T-cell (primary cell): ENCODE measurements at places on chromosomes 2 and 18.

GRCh38 chr18:63518178-63519012, 23.8 kb upstream of the SERPINB12 start:
- DNase-seq: peak; percentile 14

DNA sequence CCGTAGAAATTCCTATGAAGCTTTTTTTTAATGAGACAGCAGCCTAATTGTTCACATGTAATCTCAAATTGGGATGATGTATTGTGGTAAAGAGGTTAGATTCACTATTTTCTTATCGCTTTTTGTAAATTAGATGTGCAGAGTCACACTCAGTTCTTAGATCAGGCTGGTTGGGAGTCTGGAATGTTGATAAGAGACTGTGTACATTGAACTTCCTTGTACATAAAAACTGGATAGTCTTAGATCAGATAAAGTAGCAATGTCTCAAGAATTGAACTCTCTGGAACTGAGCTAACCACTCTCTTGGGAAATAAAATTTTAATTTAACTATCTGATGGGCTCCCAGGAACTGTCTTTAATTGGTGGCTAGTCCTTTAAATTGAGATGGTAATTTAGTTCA, 108.1 kb upstream of the MSTN start:
- DNase-seq: no peak

DNA sequence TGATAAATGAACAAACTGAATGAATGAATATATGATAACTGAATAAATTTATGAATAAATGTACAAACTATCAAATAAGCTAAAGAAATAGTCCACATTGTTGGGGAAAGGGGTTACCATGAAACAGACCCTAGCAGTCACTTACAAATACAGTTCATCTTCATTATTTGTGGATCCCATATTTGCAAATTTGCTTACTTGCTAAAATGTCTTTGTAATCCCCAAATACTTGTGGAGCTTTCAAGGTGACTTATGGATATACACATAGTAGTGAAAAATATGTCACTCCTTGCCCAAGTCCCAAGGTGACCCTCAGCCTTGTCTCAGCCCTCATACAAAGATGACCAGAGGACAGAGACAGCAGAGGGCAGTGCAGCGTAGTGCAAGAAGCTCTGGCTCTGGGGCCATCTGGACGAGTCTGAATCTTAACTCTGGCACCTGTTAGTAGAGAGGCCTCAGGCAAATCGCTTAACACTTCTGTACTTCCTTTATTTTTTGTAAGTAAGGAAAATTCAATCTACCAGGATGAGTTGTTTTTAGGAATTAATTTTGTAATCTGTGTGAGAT, 3.1 kb downstream of the PAIP2B start:
- DNase-seq: no peak

DNA sequence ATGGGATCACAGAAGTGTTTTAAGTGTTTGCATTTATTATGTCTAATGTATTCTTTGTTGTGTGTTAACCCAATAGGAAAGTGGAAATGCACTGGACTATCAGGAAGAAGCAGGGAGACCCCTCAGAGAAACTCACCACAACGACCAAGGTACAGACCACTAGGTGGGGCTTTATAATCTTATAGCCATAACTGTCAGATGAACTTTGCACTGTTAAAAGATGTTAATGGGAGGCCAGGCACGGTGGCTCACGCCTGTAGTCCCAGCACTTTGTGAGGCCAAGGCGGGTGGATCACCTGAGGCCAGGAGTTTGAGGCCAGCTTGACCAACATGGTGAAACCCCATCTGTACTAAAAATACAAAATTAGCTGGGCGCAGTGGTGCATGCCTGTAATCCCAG, 73.2 kb downstream of the SUMO1 start:
- DNase-seq: no peak

DNA sequence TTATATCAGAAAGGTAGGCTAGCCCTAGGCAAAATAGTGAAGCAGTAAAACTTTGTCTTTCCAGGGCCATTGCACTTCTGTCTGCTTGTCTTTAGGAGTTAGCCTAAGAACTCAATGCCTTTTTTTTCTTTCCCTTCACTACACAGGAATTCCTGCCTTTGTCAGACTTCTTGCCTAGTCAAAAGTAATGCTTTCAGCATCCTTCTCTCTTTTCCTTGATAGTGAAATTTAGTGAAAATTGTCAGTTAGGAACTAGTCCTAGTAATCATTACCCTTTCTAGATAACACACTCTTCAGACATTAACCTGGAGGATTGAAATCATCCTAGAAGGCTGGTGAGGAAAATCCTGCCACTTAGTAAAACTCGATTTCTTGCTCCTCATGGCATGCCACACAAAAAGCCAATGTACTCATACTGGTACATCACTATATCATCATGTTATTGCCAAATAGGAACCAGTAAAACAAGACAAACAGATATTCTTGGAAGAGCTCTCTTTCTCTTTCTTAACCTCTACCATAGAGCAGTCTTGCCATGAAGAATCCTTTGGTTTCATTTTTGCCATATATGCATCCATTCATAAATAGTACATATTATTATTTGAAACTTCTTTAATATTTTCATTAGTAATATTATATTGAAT, 320.5 kb downstream of the CTNNA2 start:
- no peak for DNase-seq

GRCh38 chr2:219358170-219359075, 25.9 kb upstream of the RESP18 start:
- DNase-seq: no peak

DNA sequence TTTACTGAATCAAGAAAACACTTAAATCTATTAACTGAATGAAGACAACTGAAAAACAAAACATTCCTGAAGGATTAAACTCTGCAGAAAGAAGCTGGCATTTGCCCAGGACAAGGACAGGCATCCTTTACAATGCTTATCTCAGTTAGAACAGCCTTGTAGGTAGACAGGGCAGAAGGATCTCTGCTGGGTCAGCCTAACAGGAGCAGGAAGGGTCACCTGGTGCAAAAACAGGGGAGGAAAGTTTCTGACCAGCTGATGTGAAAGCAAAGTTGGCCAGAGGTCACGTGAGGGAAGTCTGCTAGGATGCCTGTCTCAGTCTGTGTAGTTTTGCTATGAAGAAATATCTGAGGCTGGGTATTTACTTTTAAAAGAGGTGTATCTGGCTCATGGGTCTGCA, 348.6 kb downstream of the ANAPC1 start:
- DNase-seq: no peak

DNA sequence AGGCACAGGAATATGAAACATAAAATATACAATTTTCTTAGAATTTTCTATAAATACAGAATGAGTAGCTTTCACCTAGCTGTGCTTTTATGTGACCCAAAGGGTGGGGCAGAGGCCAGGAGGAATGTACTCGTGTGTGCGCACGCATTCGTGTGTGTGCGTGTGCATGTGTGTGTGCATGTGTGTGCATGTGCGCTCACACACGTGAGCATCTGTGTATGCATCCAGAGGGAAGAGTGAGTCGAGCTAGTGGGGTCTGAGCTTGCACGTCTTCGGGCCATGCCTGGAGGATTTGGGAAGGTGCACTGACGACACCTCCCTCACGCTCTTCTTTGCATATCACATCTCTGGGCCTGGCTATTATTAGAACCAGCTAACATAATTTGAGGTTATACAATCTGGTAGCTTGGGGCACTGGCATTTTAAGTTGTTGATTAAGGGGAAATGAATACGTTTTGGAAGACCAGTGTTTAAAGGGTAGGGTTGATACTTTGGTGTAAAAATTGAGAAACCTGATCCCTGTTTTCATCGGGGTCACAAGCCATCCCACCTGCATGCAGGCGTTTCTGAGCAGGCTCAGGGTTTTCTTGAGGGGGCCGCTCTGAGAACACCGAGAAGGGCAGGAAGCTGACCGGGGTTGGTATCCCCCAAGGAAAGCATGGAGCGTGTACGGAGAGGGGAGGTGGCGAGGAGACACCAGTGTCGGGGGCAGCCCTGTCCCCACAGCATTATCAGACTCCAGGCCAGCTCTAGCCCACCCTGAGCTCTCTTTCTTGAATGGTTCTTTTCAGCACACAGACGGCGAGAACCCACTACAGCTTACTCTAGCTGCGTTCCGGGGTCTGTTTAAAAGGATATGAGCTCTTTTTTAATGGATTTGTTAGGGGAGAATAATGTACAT, 85.3 kb downstream of the LRRFIP1 start:
- no peak for DNase-seq

DNA sequence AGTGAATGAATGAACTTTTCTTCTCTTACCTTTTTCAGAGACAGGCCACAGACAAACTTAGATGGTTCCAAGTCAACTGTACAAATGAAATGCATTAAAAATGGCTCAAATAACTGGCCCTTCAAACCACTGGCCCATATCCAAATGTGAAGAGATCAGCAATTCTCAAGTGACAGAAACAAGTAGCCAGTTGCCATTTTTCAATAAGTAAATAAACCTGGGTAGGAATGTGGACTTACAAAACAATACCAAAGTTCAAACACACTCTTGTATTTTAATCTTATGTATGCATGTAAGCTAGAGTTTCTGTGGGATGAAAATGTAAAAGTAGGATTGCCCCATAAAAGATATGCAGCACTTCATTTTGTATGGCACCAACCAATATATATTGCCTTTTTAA, 129.2 kb downstream of the MEP1B start:
- DNase-seq: no peak

GRCh38 chr2:128625421-128625820, 306.8 kb upstream of the HS6ST1 start:
- no peak for DNase-seq

GRCh38 chr18:44866103-44866502, 185.4 kb downstream of the SETBP1 start:
- DNase-seq: no peak

DNA sequence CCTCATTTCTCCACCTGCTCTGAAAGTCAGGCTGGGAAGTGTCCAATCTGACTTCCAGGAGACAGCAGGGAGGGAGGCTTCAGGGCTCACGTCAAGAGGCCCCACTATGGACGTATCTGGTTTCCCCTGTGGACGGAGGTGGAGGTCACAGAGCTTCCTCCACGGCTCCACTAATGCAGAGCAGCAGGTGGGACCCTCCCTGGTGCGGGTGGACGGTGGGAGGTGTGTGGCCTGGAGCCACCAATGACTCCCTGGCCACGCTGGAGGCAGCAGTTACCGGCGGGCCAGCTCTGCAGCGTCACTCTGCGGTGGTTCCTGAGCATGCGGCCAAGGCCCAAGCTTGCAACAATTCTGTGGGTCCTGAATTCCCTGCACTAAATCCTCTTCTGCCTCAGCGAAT, 9.0 kb downstream of the CRACDL start:
- no peak for DNase-seq

- DNase-seq: no peak
Measured at GRCh38 chr18:11502368-11502767, 107.0 kb upstream of the SLC35G4 start.

DNA sequence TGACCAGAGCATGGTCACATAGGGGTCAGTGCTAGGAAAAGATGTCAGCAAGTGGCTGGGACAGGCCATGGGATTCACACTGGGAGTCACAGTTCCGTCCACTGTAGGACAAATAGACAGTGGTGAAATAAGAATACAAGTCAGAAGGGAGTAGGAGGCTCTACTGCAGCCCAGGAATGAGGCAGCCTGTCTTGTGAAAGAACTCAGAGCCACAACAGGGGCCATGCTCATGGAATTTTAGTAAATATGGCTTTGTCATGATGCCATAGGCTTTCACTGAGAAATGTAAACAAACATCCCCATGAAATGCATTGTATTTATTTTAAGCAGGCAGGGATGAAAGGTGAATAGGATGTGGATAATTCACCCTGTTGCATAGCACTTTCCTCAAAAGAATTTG, 504.3 kb downstream of the SOX11 start:
- no peak for DNase-seq

DNA sequence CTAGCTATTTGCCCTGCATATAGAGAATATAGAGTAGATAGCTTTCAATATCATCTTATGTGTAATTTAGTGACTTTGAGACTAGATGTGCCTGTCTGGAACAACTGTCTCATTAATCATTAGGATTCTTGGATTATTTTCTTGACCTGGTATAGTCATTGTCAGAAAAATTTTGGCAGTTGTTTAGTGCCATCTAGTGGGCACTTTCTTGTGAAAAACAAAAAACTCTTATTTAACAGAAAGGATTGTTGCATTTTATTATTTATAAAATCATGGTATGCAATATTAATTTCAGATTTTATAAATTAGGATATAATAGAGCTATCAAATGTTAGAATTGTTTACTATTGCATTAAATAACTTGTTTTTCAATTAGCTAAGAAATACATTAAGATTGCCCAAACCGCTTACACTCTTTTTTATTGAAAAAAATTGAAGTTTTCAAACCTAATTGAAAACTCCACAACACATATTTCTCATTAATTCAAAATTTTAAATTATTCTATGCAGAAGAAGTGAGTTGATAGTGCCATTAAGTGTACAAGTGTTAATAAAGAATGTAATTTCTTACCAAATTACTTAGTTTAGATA, 80.3 kb downstream of the DYNAP start:
- DNase-seq: no peak

- DNase-seq: no peak
Measured at GRCh38 chr2:70083344-70084156, 3.7 kb upstream of the PCBP1 start.

DNA sequence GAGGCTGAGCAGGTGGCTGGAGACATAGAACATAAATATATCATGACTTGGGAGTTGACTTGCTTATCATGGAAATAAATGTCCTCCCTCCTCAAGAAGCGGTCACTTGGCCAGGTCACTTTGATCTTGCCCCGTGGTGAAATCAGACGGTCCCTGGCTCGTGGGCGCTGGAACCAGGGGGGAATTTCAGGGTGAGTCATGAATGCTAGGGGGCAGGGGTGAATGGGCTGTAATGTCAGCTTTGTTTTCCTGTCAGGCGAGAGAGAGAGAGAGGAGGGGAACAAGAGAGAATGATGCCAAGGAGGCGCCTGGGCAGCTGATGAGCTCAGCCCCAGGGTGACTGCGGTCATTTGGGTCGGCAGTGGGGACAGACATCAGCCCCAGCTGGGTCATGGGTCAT, 47.7 kb downstream of the RRM2 start:
- DNase-seq: no peak

- no peak for DNase-seq
Measured at GRCh38 chr2:240582781-240583180, 3.8 kb upstream of the CAPN10 start.

- DNase-seq: no peak
Measured at GRCh38 chr2:72837171-72837570, 11.3 kb upstream of the EXOC6B start.

DNA sequence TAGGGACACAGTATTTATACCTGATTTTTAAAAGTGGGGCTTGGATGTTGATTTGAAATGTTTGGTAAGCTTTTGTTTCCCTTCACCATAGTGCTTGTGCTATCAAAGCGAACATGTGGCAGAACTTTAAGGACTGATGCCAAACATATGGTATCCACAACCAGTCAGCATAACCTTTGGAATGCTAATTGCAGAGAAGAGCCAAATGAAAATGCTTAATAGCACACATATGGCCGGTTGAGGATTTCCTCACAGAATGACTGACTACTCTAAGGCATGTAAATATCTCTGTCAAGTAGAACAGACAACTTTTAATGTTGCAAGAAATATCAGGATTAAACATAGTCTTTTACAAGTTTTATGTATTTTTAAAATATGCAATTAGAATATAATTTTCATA, 120.9 kb upstream of the COL3A1 start:
- no peak for DNase-seq

DNA sequence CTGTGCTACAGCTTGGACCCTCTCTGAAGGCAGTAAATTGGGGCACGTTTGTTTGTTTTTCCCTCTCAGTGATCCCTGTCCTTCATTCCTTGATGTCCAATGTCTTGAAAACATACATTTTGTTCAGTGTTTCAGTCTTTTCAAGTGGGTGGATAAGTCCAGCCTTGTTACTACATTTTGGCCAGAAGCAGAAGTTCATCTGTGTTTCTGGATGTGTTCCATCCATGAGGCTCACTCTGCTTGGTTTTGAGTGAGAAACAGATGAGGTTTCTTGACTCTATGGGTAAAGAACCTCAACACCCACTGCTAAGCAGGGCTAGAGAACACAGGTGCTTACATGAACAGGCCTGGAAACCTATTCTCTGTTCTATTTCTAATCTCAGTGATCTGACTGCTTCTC, 74.5 kb upstream of the RFX8 start:
- no peak for DNase-seq
